Ovary (tissue), 10 donors: ENCODE measurements at places on chromosomes 12 and 14. TPM values are rescaled to one million over a fixed set of nuclear protein-coding genes. Genes with fewer than 3 reads are reported as not detected.
A peak's percentile ranks its signal among the peaks of the same experiment; 100 is the strongest.

GRCh38 chr14:94505206-94505605, 4.1 kb downstream of the SERPINA12 start:
- DNase-seq: no peak

DNA sequence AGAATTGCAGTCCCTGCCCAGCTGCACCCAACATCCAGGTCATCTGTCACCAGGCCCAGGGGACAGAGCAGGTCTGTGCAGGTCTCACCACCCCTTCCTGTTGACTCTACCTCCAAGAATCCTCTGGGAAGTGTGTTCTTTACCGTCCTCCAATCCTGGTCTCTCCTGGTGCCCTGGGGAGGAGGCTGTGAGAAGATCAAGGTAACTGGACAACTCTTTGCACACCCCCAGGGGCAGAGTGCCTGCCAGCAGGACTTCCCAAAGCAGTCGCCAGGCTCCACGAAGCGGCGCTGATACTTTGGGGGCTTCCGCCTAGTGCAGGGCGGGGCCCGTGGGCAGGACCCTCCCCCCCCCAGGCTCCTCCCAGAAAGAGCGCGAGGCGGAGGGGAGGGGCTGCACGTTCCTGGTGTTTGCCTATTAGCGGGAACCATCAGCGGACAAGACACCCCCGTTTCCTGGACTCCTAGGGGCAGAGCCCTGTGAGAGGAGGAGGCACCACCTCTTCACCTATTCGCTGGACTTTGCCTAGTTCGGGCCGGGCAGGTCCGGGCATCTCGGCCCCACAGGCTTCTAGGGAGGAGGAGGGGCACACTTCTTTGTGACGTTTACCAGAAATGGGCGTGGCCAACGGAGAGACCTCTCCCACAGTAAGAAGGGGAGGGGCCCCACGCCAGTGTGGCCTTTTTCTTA, 918.0 kb downstream of the AACS start:
- no peak for DNase-seq

DNA sequence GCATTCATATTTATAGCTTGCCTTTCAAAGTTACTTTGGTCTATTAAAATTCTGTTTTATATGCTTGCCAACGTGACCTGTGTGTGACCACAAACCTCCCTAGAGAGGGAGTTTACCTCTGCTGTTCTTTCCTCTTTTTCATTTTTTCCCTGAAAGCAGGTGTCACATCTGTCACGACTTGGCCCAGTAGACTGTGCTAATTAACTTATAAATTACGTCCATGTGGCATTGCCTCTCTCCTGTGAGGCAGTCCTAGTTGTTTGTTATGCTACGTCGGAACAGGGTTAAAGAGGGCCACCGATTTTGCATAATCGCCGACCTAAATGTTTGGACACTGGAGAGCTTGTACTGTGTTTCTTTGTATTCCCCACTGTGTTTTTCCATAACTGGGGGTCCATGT, 343.9 kb upstream of the FLRT2 start:
- no peak for DNase-seq

DNA sequence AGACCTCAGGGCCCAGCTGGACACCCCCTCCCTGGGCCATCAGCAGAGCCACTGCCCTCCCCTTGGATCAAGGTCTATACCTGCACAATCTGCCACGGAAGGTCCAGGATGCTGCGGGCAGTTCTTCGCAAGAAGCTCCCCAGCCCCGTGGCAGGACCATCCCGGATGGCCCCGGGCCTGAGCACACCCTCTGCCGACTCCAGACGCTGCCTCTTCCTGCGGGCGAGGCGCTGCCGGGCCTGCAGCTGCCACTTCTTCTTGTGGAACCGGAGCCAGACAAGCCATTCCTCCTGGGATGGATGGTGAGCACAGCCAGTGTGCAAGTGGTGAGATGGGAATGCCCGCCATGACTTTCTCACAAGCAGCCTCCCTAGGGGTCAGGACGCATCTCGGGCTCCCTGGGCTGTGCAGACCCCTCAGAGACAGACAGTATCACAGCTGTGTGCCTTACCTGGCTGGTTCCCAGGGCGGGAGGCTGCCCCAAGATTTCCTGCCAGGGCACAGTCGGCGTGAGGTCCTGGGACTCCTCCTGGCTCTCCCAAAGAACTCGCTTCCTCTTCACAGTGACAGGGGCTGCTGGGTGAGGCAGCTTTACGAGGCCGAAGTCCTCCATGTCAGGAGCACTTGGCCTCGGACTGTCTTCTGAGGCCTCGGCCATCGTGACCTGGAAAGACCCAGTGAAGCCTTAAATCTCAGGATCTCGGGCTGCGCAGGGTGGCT, 30.8 kb downstream of the P2RX2 start:
- no peak for DNase-seq

DNA sequence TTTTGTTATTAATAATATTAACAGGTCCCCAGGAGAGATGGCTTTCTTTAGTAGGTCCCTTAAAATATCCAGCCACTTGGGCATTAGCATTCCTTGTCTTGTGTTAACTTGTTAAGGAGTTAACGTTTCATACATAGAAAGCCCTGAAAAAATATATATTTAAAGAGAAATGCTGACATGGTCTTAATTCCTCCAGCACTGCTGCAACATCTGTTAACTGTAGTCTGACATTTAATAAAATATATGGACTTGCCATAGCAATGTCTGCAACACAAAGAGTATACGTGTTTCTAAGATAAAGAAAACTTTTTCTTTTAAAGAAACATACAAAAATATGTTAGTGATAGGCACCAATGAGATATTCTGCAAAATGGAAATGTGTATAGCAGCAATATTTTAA, 10.0 kb downstream of the SLC38A4 start:
- no peak for DNase-seq

DNA sequence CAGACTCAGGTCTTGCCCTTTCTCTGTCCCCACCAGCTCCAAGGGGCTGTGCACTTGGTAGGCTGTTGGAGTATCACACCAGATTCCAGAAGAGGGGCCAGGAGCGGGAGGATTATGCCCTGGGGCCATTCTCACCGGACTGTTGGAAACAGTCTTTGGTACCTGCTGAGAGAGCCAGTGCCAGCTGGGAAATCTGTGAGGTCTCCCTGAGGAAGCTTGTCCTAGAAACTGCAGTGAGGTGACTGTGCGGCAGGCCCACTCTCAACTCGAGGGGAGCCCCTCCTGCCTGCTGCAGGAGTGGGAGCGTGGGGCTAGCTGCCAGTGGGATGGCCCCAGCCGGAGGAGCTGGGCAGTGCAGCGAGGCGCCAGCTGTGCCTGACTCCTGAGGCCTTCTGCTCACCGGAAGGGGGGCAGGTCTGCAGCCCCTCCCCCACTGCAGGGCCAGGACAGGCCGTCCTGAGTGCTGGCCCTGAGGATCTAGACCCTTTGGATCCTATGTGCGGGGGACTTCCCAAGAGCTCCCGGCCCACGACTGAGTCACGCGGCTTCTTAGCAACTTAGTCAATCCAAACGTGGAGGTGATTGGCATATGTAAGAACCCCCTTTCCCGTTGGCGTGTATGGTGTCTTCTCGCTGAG, 295.2 kb downstream of the CACNA1C start:
- no peak for DNase-seq

DNA sequence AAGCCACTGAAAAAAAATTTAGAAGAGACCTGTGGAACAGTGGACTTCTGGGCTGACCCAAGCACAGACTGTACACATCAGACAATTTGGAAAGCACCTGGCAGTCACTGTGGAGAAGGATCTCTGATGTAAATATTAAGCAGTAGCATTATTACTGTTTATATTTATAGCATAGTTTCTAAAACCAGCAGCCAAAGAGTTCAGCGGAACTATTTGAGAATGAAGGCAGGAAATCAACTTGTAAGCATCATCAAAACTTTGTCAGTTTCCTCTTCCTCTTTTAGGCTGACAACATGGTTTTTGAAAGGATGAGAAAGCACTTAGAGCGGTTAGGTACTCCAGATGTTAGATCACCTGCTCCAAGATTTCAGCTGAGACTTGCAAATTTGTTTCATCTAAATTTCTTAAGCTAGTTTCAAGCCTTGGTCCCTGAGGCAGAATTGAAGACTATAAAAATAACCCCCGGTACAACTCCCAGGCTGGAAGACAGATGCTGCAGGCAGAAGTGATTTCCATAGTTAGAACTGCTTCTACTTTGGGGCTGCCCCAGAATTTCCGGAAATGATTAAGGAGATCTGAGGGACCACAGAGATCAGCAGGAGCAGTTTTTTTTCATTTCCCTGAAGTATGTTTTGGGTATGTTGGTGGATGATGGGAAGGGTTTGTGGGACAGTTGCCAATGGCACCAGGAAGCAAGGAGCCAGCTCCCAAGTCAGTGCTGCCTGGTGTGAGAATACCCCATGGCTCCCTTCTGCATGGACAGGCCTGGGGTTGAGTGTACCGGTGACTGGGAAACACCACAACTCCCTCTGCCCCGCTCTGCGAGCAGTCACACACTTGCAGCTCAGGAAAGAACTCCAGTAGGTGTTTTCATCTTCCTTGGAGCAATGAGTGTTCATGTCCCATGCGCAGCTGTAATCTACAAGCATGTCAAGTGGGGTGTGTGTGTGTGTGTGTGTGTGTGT, 354.5 kb downstream of the NUAK1 start:
- no peak for DNase-seq

DNA sequence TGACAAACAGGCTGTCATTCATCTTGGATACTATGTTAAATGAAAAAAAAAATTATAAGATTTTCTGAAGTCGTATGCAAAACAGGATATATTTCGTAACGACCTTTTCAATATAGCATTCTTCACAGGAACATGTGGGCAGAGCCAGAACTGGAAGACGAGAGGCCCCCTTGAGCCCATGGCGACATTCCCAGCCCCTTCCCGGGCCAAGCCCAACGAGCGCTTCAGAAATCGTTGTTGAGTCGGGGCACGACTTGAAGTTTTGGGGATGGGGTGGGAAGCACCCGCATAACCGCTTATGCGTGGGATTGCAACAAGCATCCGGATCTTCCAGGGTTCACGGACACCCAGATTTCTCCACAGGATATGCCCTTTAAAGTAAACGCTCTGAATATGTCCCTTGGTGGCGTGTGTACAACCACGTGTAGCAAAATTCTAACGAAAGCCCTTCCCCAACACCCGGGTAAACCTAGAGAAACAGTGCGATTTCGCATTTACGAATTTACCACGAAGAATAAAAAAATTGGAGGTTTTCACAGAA, 736 bp downstream of the C14orf39 start:
- DNase-seq: no peak

- DNase-seq: no peak
Measured at GRCh38 chr12:14514154-14514842, 53.4 kb downstream of the PLBD1 start.

DNA sequence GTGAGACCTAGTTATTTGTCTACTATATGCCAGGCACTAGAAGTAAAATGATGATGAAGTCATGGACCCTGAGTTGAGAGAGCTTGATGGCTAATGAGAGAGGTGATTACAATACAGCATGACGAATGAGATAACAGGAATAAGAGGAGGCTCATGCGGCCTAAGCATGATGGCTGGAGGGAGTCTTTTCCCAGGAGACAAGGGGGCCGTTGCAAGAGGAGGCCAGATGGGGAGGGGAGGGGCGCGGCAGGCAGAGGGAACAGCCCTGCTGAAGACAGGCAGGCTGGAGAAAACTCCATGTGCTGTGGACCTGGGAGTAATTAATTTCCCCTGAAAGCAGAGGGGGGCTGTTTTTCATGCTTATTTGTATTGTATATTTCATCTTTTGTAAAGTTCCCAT, 144.7 kb upstream of the RFLNA start:
- no peak for DNase-seq

- peak; percentile 35 for DNase-seq
Measured at GRCh38 chr14:105477660-105478397, 3.2 kb downstream of the CRIP2 start.

DNA sequence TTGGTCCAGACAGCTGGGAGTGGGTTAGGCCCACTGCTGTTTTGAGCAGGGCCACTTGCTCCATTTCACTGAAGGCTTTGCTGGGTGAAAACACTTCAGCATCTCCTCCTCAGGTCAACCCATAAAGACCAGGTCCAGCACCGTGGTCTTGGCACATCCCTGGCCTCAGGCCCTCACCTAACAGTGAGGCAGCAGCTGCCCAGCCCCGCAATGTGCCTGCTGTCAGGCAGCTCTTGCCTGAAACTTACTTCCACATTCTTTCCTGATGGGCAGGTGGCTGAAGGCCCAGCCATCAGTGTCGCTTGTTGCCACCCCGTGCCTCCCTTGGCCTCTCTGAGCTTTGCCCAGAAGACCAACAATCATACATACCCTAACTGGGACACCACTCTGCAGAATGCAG, 54.4 kb downstream of the ANAPC7 start:
- no peak for DNase-seq

DNA sequence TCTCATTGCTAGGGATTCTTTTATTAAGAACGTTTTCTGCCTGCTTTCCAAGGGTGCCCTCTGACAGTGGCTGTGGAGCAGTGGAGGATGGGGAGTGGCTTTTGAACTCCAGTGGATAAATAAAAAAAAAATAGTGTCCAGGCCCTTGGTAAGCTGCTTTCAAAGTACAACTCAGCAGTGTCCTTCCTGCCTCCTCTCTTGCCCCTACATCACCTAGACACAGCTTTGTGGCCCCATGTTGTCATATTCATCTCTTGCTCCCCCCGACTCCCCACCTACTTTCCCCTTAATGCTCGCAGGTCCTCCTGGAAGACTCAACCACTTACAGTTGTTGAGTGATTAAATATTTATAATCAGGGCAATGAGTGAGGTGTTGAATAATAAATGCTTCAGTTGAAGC, 880.9 kb downstream of the BCL11B start:
- DNase-seq: no peak

- DNase-seq: no peak
Measured at GRCh38 chr14:45204241-45204640, 48.8 kb downstream of the MIS18BP1 start.

GRCh38 chr12:50032854-50033581, 7.7 kb upstream of the RACGAP1 start:
- DNase-seq: no peak

DNA sequence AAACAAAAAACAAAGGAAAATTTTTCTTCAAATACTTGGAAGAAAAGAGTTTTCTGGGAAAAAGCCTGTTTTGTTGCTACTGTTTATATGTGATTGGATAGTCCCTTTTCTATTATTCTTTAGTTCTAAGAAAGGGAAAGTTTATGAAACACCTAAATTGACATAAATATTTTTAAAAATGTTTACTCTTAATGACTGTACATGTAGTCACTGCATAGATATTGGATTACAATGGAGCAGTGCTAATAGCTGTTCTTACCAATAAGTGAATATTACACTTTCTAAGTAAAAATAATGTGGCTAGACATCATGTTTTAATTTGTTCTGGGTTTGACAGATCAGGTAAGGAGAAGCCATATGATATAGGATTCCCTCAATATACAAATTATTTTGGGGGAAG, 352.7 kb upstream of the DIO2 start:
- DNase-seq: no peak

DNA sequence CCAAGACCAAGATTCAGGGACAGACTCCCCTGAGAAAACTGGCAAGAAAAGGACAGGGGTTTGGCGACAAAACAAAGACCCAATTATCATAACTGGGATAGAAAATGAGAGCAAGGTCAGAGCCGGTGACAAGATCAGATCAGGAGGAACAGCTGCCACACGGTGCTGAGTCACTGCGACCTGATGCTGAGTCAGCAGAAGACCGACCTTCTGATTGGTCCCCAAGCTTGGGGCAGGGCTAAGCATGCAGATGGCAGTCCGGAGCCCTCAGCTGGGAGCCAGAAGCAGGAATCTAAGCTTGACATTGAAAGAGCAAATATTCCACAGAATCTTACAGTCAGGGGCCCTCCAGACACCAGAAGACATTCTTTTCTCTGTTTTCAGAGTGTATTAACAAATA, 19.1 kb upstream of the ARMH4 start:
- peak; percentile 51 for DNase-seq

Gene MGST1
- 4.2 TPM for total RNA-seq

Gene GDF3
- 0.24 TPM for total RNA-seq

Gene LRTM2
- not detected for total RNA-seq

Gene PIK3C2G
- total RNA-seq: not detected

Gene BICDL1
- total RNA-seq: 147 TPM

Gene PSMB5
- 144 TPM for total RNA-seq

Gene FOXM1
- 0.22 TPM for total RNA-seq

Gene PAN2
- total RNA-seq: 70.0 TPM
